ENCODE measurements at places on chromosomes 11 and 22. TPM values are rescaled to one million over a fixed set of nuclear protein-coding genes. Genes with fewer than 3 reads are reported as not detected.

- no peaks in the 10 kb centered on the region for H3K4me1 ChIP-seq
- DNase-seq: no peak
- no peak overlapping the region for H3K27ac ChIP-seq
- peaks cover 60% of the 10 kb centered on the region for H3K27me3 ChIP-seq
These were observed 479 bp downstream of the ZNF280A start for GRCh38 chr22:22519591-22519990.

- H3K27ac ChIP-seq: no peak overlapping the region
- no peaks in the 10 kb centered on the region for H3K27me3 ChIP-seq
- H3K4me1 ChIP-seq: peaks cover under 1% of the 10 kb centered on the region
These were observed 20.9 kb downstream of the IGLL5 start for GRCh38 chr22:22908495-22908861.

DNA sequence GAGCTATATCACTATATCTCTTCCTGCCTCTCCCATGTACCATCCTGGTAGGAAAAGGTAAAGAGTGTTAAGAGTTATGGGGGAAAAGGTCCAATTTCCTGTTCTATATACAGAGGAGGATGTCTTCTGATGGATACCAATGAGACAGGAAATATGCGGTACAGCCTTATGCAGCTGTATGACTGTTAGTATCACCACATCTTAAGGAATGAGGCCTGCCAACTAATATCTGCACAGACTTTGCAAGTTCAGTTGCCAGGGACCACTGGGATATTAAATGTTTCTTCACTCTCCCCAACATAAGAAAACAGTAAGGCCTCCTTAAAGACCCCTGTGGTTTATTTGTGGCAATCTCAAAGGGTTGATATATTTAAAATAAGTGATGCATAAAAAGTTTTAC lies 1182.5 kb downstream of the LRRC4C start:
- H3K27me3 ChIP-seq: no peaks in the 10 kb centered on the region
- no peaks in the 10 kb centered on the region for H3K36me3 ChIP-seq
- no peak overlapping the region for H3K4me3 ChIP-seq
- H3K4me1 ChIP-seq: no peaks in the 10 kb centered on the region
- no peak overlapping the region for H3K27ac ChIP-seq

DENND6B gene
- total RNA-seq: 12.1 TPM

- H3K4me3 ChIP-seq: no peak overlapping the region
- peak; percentile 72 for DNase-seq
- H3K27ac ChIP-seq: no peak overlapping the region
- H3K4me1 ChIP-seq: no peaks in the 10 kb centered on the region
- H3K36me3 ChIP-seq: no peaks in the 10 kb centered on the region
These were observed 24.5 kb upstream of the RAG2 start for GRCh38 chr11:36622431-36623136.

DNA sequence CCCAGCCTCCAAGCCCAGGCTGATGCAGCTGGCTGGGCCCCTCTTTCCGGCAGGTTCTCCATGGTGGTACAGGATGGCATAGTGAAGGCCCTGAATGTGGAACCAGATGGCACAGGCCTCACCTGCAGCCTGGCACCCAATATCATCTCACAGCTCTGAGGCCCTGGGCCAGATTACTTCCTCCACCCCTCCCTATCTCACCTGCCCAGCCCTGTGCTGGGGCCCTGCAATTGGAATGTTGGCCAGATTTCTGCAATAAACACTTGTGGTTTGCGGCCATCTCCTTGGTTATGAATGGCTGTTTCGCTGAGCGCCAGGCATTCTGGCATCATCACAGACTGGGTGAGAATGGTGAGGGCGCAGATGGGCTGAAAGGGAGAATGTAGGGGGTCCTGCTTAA lies 3.6 kb downstream of the PRDX5 start:
- H3K27ac ChIP-seq: peak overlapping the region; percentile 95
- H3K4me3 ChIP-seq: no peak overlapping the region

DNA sequence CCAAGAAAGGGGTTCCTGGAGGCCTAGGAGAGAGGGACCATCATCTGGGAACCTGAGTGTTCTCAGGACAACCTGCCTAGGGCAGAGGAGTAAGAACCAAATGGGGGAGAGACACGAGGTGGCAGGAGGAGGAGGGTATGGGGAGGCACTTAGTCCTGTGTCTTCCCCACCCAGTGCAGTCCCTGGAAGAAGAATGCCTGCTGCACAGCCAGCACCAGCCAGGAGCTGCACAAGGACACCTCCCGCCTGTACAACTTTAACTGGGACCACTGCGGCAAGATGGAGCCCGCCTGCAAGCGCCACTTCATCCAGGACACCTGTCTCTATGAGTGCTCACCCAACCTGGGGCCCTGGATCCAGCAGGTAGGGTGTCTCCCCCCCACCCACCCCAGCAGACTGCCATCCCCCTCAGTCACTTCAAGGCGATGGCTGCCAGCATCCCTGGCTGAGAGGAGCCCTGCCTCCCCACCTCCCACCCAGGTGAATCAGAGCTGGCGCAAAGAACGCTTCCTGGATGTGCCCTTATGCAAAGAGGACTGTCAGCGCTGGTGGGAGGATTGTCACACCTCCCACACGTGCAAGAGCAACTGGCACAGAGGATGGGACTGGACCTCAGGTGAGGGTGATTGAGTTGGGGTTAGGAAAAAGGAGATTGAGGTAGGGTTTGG lies 3.7 kb upstream of the INPPL1 start:
- H3K27ac ChIP-seq: no peak overlapping the region
- H3K36me3 ChIP-seq: no peaks in the 10 kb centered on the region
- peak; percentile 22 for DNase-seq
- H3K27me3 ChIP-seq: peaks cover 10% of the 10 kb centered on the region

OR5M3 gene
- not detected for total RNA-seq

- no peak overlapping the region for H3K27ac ChIP-seq
- no peaks in the 10 kb centered on the region for H3K36me3 ChIP-seq
- H3K4me3 ChIP-seq: no peak overlapping the region
- DNase-seq: peak; percentile 86
- H3K27me3 ChIP-seq: no peaks in the 10 kb centered on the region
These were observed 74.4 kb downstream of the SLC36A4 start for GRCh38 chr11:93123351-93123898.

KRTAP5-10 gene
- total RNA-seq: not detected

GRCh38 chr11:47768101-47768612 lies 1.0 kb upstream of the FNBP4 start:
- H3K4me1 ChIP-seq: peaks cover 12% of the 10 kb centered on the region
- peak overlapping the region; percentile 93 for H3K27ac ChIP-seq
- H3K27me3 ChIP-seq: no peaks in the 10 kb centered on the region
- peak; percentile 92 for DNase-seq
- peak overlapping the region; percentile 94 for H3K4me3 ChIP-seq

ANGPTL5 gene
- not detected for total RNA-seq

DNA sequence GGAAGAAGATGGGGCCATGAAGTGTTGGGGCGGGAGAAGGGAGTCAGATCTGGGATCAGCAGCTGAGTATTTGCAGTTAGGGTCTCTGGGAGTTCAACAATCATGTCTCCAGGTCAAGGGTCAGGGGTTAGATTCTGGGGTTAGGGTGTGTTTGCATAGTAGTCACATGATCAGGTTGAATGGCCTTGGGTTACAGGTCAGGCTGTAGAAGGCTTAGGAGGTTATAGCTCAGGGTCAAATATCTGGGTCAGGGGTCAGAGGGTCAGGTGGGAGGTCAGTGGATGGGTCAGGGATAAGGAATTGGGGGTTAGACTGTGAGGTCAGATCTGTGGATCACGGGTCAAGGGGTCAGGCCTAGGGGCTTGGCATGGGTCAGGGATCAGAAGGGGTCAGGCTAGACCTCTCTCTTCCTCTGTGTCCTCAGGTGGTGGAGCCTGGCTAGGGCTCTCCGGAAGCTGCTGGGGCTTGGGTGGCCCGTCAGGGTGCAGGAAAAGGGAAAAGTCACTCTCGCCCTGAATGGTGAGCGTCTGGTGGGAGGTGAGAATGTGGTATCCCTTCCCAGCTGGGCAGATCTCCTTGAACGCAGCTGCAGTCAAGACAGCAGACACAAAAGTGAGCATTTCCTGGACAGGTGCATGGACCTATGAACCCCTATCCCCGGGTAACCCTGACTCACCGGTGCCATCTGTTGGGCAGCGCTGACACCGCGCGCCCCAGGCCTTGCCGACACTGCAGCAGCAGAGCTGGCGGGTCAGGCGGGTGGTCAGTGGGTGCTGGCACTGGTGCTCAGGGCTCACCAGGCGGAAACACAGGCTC lies 6.4 kb downstream of the LTBP3 start:
- H3K4me1 ChIP-seq: peaks cover 65% of the 10 kb centered on the region
- H3K27me3 ChIP-seq: no peaks in the 10 kb centered on the region
- peak overlapping the region; percentile 57 for H3K27ac ChIP-seq
- H3K4me3 ChIP-seq: no peak overlapping the region
- H3K36me3 ChIP-seq: peaks cover 63% of the 10 kb centered on the region

- H3K4me1 ChIP-seq: no peaks in the 10 kb centered on the region
- no peak overlapping the region for H3K27ac ChIP-seq
- H3K36me3 ChIP-seq: no peaks in the 10 kb centered on the region
These were observed 72.8 kb downstream of the SCUBE1 start for GRCh38 chr22:43270314-43270908.

ARHGEF17 gene
- total RNA-seq: 29.9 TPM

C22orf42 gene
- not detected for total RNA-seq

FGF3 gene
- total RNA-seq: not detected

GRCh38 chr22:25057013-25057881 lies 104.7 kb downstream of the KIAA1671 start:
- H3K36me3 ChIP-seq: no peaks in the 10 kb centered on the region
- H3K4me1 ChIP-seq: peaks cover 8% of the 10 kb centered on the region
- no peak overlapping the region for H3K4me3 ChIP-seq
- peak; percentile 85 for DNase-seq
- H3K27me3 ChIP-seq: no peaks in the 10 kb centered on the region

GRCh38 chr11:115552151-115552772 lies 48.0 kb upstream of the CADM1 start:
- H3K4me1 ChIP-seq: peaks cover 4% of the 10 kb centered on the region
- H3K27ac ChIP-seq: no peak overlapping the region
- no peaks in the 10 kb centered on the region for H3K27me3 ChIP-seq
- no peak overlapping the region for H3K4me3 ChIP-seq

MALAT1 gene
- 18,119 TPM for total RNA-seq

PNPLA3 gene
- 0.73 TPM for total RNA-seq

EXPH5 gene
- total RNA-seq: 20.0 TPM

DNA sequence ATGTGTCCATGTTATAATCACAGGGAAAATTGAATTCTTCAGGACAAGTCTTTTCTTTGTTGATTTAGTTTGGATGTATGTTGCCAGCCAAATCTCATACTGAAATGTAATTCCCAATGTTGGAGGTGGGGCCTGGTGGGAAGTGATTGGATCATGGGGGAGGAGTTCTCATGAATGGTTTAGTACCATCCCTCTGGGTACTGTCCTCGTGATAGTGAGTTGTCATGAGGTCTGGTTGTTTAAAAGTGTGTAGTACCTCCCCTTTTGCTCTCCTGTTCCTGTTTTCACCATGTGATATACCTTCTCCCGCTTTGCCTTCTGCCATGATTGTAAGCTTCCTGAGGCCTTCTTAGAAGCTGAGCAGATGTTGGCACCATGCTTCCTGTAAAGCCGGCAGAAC lies 100.3 kb downstream of the CCDC81 start:
- H3K27me3 ChIP-seq: no peaks in the 10 kb centered on the region
- H3K27ac ChIP-seq: peak overlapping the region; percentile 52
- H3K36me3 ChIP-seq: no peaks in the 10 kb centered on the region
- DNase-seq: no peak

FAM180B gene
- not detected for total RNA-seq

TBX10 gene
- total RNA-seq: not detected

DNA sequence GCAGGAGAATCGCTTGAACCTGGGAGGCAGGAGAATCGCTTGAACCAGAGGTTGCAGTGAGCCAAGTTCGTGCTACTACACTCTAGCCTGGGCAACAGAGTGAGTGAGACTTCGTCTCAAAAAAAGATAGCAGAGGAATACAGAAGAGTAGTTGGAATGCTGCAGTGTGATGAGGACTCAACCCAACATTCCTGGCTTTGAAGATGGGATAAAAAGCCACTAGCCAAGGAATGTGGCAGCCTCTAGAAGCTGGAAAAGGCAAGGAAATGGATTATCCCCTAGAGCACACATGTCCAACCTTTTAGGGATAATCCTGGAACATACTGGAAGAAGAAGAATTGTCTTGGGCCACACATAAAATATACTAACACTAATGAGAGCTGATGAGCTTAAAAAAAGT lies 13.9 kb downstream of the SLC25A17 start:
- no peak overlapping the region for H3K4me3 ChIP-seq
- no peak overlapping the region for H3K27ac ChIP-seq
- no peaks in the 10 kb centered on the region for H3K4me1 ChIP-seq

NCR3LG1 gene
- total RNA-seq: 4.1 TPM
